ENCODE measurements at places on chromosomes 3 and 15. TPM values are rescaled to one million over a fixed set of nuclear protein-coding genes. Genes with fewer than 3 reads are reported as not detected.

DNA sequence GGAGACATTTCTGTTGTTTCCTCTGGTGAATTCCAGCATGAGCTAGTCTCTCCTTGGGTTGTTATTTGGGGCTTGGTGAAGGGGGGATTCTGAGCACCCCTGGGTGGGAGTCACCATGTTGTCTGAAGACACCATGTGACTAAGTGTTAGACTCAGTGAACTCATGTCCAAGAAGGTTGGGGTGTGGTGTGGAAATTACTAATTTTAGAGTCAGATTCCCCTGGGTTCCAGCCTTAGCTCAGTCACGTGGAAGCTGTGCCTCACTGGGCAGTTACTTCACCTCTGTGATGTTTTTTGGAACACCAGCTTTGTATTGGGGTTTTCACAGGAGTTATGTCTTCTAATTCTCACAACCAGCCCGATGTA is 171.5 kb downstream of the RPLP1 start:
- no peak for DNase-seq

DNA sequence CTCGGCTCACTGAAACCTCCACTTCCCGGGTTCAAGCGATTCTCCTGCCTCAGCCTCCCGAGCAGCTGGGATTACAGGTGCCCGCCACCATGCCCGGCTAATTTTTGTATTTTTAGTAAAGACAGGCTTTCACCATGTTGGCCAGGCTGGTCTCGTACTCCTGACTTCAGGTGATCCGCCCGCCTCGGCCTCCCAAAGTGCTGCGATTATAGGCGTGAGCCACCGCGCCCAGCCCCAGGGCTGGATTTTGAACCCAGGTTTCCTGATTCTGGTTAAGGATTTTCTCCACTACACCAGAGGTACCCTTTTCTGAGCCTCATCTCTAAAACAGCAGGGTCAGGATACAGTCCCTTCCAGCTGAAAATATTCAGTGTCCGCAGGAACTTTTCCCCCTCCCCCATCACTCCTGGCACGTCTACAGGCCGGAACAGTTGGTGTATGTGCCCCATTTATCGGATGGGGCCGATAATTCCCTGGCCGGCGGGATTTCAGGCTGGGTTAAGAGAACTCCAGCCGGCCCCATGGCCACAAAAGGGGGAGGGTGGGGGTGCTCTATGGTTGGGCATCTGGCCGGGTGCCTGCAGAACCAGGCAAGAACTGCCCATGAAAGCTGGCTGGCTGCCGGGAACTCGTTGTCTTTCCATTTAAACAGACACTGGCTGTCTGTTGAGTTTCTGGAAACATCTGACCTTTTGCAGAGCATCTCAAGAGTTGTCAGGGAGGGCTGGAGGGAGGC is 26.8 kb upstream of the SEMA4B start:
- no peak for DNase-seq

IQCH gene
- 3.1 TPM for total RNA-seq

DNA sequence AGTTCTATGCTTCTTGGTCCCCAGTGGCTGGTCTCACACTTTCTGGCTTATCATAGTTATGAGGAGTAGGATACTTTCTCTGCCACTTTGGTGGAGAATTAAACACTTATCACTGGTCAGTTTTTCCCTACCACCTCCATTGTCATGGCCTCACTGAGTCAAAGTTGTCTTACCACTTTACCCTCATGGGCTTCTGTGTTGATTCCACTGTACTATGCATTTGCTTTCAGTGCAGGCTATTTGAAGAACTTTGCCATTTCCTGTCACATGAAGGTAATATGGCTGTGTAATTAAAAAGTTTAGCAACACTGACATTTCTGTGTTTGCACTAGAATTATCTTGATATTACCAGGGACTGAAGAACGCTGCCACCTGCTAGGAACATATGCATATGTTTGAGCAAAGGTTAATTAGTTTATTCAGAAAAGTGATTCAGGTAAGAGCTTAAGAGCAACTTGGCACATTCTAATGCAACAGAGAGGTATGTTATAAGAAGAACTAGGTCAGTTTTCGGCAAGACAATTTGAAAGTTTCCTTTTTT is 377.3 kb downstream of the PDCD6IP start:
- DNase-seq: no peak

DNA sequence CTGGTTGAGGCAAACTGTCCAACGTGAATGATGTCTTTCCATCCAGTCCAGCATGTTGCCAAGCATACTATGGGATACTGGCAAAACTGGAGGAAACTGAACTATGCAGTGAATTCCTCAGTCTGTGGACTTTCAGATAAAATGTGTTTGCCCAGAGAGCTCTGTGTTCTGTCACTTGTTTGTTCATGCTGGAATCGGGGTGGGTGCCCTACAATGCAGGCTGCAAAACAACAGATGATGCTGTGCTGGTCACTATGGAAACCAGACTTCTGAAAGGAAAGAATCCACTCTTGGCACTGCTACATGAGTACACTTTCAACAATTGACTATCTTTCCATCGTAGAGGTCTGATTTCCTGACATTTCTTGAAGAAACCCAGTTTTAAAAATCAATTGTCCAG is 272.5 kb upstream of the ARHGEF26 start:
- no peak for DNase-seq

GRCh38 chr15:80703965-80704364 is 8.9 kb downstream of the ABHD17C start:
- DNase-seq: no peak
